Epithelial cell of alveolus of lung (primary cell): ENCODE measurements at places on chromosomes 4 and X. TPM values are rescaled to one million over a fixed set of nuclear protein-coding genes. Genes with fewer than 3 reads are reported as not detected.

The PABPC1L2B gene
- not detected in 2 replicates for total RNA-seq

The CSAG3 gene
- not detected in 2 replicates for total RNA-seq

The UGT2B15 gene
- total RNA-seq: not detected in 2 replicates

The PABPC1L2A gene
- not detected in 2 replicates for total RNA-seq

The KIAA1210 gene
- total RNA-seq: not detected in 2 replicates

The FAM241A gene
- total RNA-seq: 1.5 and 2.3 TPM in 2 replicates

The ZCCHC13 gene
- total RNA-seq: not detected in 2 replicates

The TRAPPC2 gene
- 5.6 and 20.6 TPM in 2 replicates for total RNA-seq

The RPA4 gene
- 0.39 and 0.72 TPM in 2 replicates for total RNA-seq

The CDKL2 gene
- 0.26 TPM in 1 of 2 replicates, not detected in the other for total RNA-seq

The RHOXF2 gene
- not detected in 2 replicates for total RNA-seq

The F8A2 gene
- not detected in 2 replicates for total RNA-seq

The ATOH1 gene
- not detected in 2 replicates for total RNA-seq

The GC gene
- not detected in 2 replicates for total RNA-seq

The FRMPD3 gene
- total RNA-seq: not detected in 2 replicates

The EXOSC9 gene
- 31.0 and 37.9 TPM in 2 replicates for total RNA-seq

The EGFL6 gene
- not detected in 2 replicates for total RNA-seq

The GPRIN3 gene
- total RNA-seq: 0.65 and 1.7 TPM in 2 replicates

The CTAG1A gene
- not detected in 2 replicates for total RNA-seq

The PRSS48 gene
- not detected in 2 replicates for total RNA-seq

The BTK gene
- total RNA-seq: not detected in 2 replicates

The NDST4 gene
- total RNA-seq: not detected in 2 replicates

The CENPVL2 gene
- not detected in 2 replicates for total RNA-seq

The NPY5R gene
- not detected in 2 replicates for total RNA-seq

The NXF2B gene
- not detected in 2 replicates for total RNA-seq

The LUZP4 gene
- total RNA-seq: not detected in 2 replicates

The SLC6A14 gene
- total RNA-seq: under 0.01 TPM in 1 of 2 replicates, not detected in the other

The CITED1 gene
- not detected in 2 replicates for total RNA-seq

The ADGRG4 gene
- not detected in 2 replicates for total RNA-seq

The FAAH2 gene
- 0.26 and 3.3 TPM in 2 replicates for total RNA-seq

The SPANXN4 gene
- not detected in 2 replicates for total RNA-seq
